ENCODE measurements at places on chromosomes 13 and 19.

DNA sequence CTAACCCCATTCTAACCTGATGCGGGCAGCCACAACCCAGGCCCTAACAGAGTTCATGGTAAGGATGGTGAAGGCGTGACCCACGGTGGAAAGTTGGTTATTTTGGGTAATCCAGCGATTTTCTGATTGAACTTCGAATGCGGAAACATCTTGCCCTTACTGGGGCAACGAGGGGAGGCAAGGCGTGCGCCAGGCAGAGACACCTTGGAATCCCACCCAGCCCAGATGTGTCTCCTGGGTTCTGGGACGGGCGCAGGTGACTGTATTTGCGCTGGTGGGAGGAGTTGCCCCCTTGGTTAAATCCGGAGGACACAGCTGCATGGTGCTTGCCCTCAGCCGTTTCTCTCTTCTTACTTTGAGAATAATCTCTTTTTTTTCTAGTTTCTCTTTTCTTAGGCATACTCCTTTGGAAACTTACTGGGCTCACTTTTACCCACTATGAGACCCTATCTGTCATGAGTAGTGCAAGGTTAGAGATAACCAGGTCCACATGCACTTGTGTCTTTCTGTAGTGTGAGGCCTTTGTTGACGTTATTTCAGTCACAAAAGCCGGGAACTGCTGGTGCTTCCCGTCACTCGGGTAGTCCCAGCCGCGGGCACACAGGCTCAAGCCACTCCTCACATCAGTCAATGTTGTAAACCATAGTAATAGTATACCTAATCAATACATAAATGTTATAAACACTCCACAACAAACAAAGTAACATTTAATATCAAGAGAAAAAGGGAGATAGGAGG lies 81.5 kb downstream of the ATP11A start:
- DNase-seq = no peak

DNA sequence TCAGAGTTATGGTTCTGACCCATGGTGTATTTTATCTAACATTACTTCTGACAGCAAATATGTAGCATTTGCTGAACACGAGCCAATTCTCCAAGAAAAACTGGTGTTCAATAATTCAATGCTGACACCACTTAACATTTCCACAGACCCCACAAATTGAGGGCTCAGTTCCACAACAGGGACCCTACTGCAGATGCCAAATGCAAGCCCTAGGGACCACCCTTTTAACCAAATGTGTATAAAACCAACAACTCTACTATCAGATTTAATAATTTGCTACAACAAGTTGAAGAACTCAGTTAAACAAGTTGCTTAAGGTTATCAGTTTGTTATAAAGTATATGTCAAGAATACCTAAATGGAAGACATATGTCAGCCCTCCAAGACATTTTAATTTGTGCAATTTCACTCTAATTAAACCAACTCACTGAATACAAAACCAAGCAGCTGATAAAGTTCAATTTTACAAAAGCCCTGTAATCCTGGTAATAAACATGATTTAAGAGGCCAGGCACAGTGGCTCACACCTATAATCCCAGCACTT lies 6.7 kb downstream of the ZNF44 start:
- no peak for DNase-seq

GRCh38 chr13:94419304-94419924 lies 60.1 kb downstream of the DCT start:
- no peak for DNase-seq

- no peak for DNase-seq
Measured at GRCh38 chr19:57053401-57053800, 66.4 kb upstream of the USP29 start.

DNA sequence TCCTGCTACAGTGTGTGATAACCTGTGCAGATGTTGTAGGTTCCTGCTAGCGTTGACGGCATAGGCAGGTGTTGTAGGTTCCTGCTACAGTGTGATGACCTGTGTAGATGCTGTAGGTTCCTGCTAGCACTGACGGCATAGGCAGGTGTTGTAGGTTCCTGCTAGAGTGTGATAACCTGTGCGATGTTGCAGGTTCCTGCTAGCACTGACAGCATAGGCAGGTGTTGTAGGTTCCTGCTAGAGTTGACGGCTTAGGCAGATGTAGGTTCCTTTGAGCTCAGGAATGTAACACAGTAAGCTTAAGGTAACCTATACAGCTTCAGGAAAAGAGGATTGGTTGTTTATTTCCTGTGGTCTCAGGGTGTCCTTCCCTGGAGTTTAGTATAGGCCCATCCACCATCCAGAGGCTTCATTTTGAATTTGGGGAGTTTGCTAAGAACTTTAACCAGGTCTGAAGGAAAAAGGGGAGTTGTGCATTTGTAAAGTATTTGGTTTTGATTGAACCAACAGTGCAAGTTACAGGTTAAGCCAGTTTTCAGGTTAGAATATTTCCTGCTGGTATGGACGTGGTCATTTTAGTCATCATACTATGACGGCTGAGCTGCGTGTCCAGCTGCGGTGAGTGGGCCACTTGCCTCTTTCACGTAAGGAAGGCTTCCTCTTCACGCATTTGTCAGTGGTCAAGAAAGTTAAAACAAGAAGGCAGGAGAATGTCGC lies 53.8 kb downstream of the ATP11A start:
- no peak for DNase-seq

Measured in NCI-H1694 (cell line).